Astrocyte of the hippocampus (primary cell): ENCODE measurements at places on chromosomes 12 and 14.
A peak's percentile ranks its signal among the peaks of the same experiment; 100 is the strongest.

GRCh38 chr12:22576473-22576872, 32.1 kb upstream of the C2CD5 start:
- no peak for DNase-seq

- no peak for DNase-seq
Observed at GRCh38 chr14:34364201-34364600, 97.8 kb downstream of the SPTSSA start.

DNA sequence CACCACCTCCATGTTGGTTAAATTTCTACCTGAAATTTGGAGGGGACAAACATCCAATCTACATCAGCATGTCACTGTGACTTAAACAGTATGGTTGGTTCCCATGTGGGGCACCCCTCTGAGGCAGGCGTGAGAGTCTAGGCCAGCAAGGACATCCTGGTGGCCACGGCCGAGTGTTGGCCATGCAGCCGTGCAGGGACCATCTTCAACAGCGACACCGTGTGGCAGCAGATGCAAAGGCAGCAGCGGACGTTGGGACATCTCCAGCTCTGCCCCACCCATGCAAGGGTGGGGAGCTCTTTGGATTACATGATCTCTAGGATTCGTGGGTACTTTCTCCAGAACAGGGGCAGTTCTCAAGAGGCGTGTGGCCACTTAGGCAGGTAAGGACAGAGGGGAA, 49.8 kb downstream of the NOC4L start:
- no peak for DNase-seq

- DNase-seq, result no peak
Observed at GRCh38 chr14:82126006-82126405, 592.4 kb upstream of the SEL1L start.

DNA sequence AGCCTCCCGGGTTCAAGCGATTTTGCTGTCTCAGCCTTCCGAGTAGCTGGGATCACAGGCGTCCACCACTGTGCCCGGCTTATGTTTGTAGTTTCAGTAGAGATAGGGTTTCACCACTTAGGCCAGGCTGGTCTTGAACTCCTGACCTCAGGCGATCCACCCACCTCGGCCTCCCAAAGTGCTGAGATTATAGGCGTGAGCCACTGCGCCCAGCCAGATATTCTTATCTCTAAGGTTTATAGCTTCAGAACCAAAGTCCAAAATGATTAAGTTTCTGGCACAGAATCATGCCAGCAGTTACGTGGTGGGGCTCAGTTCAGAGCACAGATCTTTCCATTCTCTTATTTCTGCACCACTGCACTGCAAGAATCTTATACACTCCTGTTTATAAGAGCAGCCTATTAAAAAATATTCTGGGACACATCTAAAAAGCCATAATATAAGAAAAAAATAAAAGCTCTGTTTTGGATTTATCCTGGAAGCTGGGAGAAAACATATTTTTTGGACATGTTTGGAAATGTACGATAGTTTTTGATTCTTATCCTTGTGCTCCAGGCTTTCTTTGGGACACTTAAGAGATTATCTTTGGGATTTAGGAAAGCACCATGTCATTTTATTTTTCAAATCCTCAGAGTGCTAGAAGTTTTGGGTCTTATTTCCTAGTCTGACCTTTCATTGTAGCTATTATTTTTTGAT, 129.6 kb downstream of the LMNTD1 start:
- DNase-seq, result peak; percentile 57
